ENCODE measurements at places on chromosomes 1 and 21. TPM values are rescaled to one million over a fixed set of nuclear protein-coding genes. Genes with fewer than 3 reads are reported as not detected.
A peak's percentile ranks its signal among the peaks of the same experiment; 100 is the strongest.

RNF186 gene
- total RNA-seq = not detected

LCE2B gene
- not detected for total RNA-seq

DNA sequence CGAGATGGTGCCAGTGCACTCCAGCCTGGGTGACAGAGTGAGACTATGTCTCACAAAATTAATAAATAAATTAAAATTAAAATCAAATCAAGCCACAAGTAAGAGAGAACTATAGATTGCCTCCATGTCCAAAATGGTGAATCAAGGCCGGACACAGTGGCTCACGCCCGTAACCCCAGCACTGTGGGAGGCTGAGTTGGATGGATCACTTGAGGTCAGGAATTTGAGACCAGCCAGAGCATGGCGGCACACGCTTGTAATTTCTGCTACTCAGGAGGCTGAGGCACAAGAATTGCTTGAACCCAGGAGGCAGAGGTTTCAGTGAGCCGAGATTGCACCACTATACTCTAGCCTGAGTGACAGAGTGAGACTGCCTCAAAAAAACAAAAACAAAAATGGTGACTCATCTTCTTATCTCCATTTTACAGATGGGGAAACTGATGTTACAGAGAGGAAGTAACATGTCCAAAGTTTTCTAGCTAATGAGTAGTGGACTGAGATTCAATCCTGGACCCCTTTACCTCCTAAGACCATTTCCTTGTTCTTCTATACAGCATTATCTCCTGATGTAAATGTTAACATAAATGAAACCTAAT, 99.0 kb upstream of the HNRNPU start:
- peak; percentile 34 for DNase-seq

DNA sequence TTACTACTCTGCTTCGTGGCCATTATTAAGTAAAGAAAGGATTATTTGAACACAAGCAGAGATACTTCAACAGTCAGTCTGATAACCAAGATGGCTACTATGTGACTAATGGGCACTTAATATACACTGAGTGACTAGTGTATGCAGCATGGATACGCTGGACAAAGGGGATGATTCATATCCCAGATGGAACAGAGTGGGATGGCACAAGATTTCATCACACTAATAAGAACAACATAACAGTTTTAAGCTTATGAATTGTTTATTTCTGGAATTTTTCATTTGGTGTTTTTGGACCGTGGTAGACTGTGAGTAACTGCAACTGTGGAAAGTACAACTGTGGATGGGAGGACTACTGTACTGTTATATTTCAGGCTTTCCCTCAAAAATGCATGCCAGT, 9.4 kb downstream of the ZCCHC17 start:
- peak; percentile 90 for DNase-seq

CLDN14 gene
- total RNA-seq = not detected

DNA sequence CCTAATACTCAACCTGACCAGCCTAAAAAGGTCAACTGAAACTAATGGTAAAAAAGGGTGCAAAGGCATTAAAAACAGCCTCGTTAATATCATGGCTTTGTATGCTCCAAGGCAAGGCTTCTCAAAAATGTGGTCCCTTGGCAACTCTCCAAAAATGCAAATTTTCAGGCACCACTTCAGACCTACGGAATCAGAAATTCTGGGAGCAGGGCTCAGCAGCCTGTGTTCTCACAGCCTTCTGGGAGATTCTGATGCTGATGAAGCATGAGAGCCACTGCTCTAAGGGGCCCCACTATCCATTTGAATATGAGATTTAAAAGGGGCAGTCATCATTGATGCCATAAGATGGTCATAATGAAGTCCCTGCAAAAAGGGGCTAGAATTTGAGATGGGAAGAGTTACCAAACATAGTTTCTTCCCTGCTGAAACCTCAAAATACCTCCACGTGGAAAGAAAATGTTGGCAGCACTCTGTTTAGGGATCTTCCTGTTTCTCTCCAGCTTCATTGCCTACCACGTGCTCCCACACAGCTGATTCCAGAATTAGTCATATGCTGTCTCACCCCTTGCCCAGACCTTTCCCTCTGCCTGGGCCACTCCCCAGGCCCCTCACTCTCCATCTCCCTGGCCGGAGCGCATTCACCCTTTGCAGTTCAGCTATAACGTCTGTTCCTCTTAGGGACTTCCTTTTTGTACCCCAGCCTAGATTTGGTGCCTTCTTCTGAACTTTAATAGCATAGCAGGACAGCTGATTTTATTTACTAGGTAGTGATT, 46.7 kb downstream of the PHC2 start:
- DNase-seq = peak; percentile 76

CTTNBP2NL gene
- total RNA-seq = 6.4 TPM

LRRIQ3 gene
- 0.81 TPM for total RNA-seq

AGO4 gene
- 15.1 TPM for total RNA-seq

SLC35E2B gene
- total RNA-seq = 57.9 TPM

DNA sequence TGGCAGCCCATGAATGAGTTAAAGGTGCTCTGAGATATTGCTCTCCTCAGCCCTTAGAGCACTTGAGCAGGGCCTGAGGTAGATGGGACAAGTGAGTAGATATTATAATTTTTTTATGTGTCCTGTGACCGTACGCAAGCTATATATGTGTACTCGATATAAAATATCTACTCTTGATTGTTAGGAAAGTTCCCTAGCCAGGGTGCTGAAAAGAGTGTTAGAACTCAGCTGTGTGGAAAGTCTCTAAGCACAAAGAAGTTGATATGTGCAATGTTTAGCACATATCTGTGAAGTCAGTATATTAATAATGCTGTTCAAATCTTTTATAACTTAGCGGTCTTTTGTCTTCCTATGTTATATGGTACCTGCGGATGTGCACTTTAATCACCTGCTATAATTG, 114.6 kb upstream of the PLD5 start:
- no peak for DNase-seq

DNA sequence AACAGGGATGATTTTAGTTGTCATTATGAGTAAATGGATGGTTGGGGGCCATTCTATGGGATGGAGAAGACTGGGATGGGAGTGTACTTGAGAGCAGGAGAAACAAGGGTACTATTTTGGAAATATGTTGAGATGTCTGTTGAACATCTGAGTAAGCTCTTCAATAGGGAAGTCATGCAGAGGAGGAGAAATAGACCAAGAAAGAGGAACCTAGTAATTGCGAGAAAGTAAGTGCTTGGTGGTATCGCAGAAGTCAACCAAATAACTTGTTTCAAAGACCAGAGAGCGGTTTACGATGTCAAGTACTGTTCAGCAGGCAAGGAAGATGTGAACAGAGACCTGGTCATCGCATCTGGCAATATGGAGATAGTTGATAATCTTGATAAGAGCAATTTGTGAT, 22.4 kb upstream of the CHRM3 start:
- DNase-seq = no peak

GRCh38 chr1:42876009-42876408, 29.6 kb downstream of the ZNF691 start:
- DNase-seq = no peak

- DNase-seq = no peak
Observed at GRCh38 chr1:110798691-110799256, 74.2 kb upstream of the CD53 start.

DNA sequence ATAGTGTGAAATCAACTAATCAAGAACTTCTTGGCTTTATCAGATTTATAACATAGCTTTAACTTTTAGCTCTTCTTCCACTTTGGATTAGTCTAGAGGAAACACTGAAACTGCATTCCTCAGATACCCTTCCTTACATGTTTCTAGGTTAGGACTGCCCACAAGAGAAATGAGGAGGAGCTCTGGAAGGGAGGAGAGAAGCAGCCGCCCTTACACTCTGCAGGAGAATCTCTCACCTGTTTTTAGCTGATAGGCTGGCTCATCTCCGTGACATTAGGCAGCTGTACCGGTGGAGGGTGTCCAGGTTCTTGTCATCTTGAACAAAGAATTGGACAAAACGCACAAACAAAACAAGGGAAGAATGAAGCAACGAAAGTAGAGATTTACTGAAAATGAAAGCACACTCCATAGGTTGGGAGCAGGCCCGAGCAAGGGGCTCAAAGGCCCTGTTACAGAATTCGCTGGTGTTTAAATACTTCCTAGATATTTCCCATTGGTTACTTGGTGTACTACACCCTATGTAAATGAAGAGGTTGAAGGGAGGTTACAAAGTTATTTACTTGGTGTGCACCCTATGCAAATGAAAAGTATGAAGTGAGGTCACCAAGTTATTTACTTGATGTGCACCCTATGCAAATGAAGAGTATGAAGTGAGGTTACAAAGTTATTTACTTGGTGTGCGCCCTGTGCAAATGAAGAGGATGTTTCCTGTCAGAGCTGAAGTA, 524.9 kb upstream of the CHRM3 start:
- DNase-seq = no peak

ADAM30 gene
- total RNA-seq = not detected

GRCh38 chr1:64934115-64934877, 32.1 kb downstream of the JAK1 start:
- DNase-seq = no peak

SERPINC1 gene
- total RNA-seq = 0.36 TPM

GRCh38 chr1:38860454-38860795, 853 bp upstream of the RRAGC start:
- DNase-seq = peak; percentile 11

DNA sequence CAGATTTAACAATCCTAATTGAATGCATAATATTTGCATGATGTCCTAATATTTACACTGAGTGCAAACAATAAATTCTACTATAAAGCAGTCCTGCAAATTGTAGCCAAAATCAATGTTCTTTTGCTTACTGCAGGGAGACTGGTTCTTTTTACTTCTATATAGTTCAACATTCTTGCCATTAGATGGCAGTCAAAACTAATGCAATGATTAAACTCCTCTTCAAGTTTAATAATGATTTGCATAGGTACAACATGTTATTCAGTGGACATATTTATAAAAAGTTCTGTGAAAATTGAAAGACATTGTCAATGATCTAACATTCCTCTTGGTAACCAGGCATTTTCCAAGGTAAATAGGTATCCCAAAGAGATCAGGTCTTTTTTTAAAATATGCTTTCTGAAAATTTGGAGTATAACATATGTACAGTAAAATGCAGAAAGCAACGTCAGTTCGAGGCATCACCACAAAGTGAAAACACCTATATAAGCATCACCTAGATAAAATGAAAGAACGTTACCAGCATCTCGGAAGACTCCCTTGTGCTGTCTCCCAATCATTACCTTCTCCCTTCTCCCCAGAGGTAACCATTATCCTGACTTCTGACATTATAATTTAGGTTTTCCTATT, 9.8 kb upstream of the FNBP1L start:
- peak; percentile 74 for DNase-seq

- DNase-seq = peak; percentile 2
Observed at GRCh38 chr1:189782295-189782694, 695.4 kb downstream of the BRINP3 start.

PLA2G2F gene
- not detected for total RNA-seq

SLC30A1 gene
- total RNA-seq = 8.1 TPM

DNA sequence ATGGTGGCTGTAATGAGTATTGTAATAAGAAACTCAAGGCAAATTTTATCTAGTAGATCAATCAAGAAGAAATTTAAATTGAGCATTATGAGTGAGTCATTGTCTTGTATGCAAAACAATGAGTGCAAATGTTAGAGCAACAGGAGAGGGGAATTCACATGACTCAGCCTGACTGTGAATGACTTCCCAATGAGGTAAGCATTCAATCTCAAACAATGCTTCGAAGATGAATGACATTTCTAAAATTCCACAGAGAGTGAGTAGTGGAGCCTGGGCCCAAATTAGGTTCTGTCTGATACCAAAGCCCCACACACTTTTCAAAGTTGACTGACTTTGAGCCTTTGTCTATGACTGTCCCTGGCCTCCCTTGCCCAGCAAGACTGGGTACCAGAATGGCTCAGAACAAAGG, 738.0 kb downstream of the PTPRU start:
- peak; percentile 37 for DNase-seq

DNA sequence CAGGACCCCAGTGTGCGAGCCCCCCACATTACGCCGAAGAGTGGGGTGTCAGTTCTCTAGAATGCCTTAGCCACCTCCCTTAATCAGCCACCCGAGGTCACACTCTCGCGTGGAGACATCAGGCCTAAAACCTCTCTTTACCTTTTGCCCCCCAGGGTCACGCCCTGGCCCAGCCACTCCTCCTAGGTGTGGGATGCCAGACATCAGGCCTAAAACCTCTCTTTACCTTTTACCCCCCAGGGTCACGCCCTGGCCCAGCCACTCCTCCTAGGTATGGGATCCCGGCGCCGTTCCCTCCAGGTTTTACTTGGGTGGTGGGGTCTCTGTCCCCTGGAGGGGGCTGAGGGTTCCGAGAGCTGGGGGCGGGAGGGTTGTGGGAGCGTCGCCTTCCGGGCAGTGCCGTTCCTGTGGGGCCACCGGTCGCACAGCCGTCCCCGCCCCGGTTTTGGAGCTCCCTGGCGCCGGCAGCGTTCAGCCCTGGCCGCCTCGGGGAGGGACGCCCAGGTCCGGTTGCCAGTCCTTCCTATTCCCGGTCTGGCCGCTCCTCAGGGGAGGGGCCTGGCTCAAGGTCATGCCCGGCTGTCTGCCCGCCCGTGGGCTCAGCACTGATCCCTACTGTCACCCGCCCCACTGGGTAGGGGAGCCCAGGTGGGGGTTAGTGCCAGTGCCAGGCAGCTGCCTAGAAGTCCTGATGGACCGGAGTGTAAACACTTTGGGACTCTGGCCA, 882 bp downstream of the VPS13D start:
- peak; percentile 59 for DNase-seq

DNA sequence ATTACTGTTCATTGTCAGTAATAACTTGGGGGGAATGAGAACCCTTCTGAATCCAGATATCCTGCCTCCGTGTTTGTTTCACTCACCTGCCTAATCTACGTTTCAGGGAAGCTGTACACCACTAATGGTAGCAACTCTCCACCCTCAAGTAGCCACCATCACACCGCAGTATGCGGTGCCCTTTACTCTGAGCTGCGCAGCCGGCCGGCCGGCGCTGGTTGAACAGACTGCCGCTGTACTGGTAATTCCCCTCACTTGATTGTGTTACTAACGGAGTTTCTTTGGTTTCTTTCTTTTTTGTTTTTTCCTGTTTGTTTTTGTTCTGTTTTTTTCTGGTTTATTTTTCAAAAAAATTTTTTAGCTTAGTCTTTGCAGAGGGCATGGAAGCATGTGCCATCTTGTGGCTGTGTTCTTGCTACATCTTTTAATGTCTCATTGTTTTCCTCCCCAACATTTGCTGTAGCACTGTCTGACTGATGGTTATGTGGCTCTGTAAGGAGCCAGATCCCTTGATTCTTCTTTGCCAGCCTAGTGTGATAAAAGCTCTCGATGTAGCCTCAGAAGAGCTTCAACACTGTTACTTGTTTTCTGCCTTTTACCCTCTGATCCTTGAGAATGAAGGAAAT, 15.9 kb upstream of the OLFML3 start:
- no peak for DNase-seq

FCRLA gene
- total RNA-seq = 0.18 TPM

- no peak for DNase-seq
Observed at GRCh38 chr21:45769294-45769693, 125.8 kb downstream of the PCBP3 start.

DNA sequence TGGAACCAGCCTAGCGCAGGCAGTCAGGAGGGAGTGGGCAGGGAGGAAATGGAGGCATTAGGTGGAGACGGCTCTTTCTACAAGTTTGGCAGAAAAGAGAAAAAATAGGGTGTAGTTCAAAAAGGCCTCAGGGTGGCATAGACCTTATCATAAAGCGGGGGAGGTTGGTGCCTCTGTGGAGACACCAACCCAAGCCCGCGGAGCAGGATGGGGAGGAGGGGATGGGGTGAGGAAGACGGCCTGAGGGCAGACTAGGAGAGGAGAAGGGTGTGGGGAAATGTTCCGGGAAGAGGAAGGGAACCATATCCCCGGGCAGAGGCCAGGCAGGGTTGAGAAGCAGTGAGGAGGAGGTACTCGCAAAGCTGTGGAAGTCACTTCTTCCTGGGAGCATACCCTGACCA, 17.4 kb upstream of the SHE start:
- DNase-seq = no peak

GUCA2A gene
- total RNA-seq = not detected

GRCh38 chr1:191049781-191050180, 572.1 kb upstream of the BRINP3 start:
- DNase-seq = no peak

VPS72 gene
- total RNA-seq = 47.5 TPM
